Esophagus muscularis mucosa (tissue), 4 donors: ENCODE measurements at places on chromosomes 12 and 14. TPM values are rescaled to one million over a fixed set of nuclear protein-coding genes. Genes with fewer than 3 reads are reported as not detected.

GRCh38 chr12:29187756-29188155 lies 38.7 kb downstream of the FAR2 start:
- no peaks in the 10 kb centered on the region for H3K36me3 ChIP-seq
- no peak overlapping the region for H3K4me3 ChIP-seq
- DNase-seq = no peak
- no peaks in the 10 kb centered on the region for H3K4me1 ChIP-seq
- H3K27me3 ChIP-seq = no peaks in the 10 kb centered on the region

DNA sequence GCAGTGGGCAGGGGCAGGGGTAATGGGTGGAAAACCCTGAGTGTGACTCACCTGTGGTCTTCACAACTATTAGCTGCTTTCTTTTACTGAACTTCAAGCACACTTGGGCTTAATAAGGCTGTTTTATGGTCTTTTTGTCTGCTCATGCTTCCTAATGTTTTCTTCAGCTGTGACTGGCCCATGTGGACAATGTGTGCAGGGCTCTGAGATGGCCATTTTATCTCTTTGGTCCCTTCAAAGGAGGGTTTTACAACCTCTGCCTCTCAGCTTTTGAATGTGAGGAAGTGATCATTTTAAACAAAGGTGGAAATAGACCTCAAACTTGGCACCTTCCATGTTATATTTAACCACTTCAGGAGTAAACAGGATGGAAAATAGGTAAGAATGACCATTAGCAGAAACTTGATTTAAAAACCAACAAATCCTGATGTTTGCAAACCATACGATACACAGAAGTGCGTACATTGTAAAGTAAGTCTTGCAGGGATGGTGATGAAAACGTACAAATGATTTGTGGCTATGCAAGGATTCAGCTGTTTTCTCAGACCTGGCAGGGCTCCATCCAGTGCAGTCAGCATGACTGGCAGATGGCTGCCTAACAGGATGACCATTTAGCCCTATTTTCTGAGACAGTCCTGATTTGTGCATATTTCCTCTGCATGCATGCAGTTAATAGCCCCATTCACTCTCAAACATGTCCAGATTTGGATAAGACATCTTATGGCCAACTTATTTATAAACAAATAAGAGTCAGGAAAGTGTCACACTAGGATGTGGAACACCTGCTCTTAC lies 103.2 kb downstream of the SLC38A4 start:
- DNase-seq = no peak
- H3K27me3 ChIP-seq = no peaks in the 10 kb centered on the region
- no peaks in the 10 kb centered on the region for H3K36me3 ChIP-seq
- H3K27ac ChIP-seq = no peak overlapping the region

DNA sequence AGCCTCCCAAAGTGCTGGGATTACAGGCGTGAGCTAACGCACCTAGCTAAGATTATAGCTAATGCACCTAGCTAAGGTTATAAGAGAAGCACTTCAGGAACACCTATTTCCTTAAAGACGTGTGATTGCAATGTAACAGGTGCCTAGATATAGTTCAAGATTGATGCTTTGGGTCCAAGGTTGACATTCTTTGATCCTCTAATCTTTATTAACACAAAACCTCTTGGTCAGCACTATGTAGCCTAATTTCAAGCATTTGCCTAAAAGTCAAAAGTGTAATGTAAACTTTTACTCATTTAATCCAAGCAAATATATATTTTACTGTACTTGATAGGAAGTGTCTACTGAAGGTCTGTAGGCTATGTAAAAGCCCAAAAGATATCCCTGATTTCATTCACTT lies 36.5 kb downstream of the SCFD1 start:
- H3K36me3 ChIP-seq = peaks cover 57% of the 10 kb centered on the region
- no peaks in the 10 kb centered on the region for H3K4me1 ChIP-seq
- H3K27me3 ChIP-seq = no peaks in the 10 kb centered on the region
- H3K27ac ChIP-seq = no peak overlapping the region
- no peak overlapping the region for H3K4me3 ChIP-seq

DNA sequence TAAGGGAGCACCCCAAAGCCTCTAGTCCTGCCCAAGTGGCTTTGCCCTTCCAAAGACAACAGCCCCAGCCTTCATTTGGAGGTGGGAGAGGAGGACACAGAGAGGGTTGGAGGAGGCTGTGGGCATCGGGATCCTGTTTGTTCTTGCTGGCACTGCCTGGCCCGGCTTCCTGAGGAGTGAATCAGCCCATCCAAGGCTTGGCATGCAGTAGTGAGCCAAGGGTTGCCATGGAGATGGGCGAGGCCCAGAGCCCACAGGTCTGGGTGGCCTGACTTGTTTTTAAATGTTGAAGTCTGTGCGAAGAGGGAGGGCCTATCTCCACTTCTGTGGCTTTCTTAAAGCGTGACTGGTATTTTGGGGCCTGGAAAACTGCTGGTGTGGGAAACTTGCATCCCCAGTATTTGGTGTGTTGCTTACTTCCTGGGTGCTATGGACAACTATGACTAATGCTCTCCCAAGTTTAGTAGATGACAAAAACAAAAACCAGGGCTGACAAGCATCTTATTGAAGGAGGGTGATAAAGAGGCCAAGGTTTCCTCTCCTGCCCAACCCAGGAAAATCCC lies 15.8 kb downstream of the CD9 start:
- H3K27ac ChIP-seq = peak overlapping the region; percentile 94
- peak overlapping the region; percentile 24 for H3K4me3 ChIP-seq
- DNase-seq = no peak
- peaks cover 100% of the 10 kb centered on the region for H3K4me1 ChIP-seq
- peaks cover 32% of the 10 kb centered on the region for H3K36me3 ChIP-seq

DNA sequence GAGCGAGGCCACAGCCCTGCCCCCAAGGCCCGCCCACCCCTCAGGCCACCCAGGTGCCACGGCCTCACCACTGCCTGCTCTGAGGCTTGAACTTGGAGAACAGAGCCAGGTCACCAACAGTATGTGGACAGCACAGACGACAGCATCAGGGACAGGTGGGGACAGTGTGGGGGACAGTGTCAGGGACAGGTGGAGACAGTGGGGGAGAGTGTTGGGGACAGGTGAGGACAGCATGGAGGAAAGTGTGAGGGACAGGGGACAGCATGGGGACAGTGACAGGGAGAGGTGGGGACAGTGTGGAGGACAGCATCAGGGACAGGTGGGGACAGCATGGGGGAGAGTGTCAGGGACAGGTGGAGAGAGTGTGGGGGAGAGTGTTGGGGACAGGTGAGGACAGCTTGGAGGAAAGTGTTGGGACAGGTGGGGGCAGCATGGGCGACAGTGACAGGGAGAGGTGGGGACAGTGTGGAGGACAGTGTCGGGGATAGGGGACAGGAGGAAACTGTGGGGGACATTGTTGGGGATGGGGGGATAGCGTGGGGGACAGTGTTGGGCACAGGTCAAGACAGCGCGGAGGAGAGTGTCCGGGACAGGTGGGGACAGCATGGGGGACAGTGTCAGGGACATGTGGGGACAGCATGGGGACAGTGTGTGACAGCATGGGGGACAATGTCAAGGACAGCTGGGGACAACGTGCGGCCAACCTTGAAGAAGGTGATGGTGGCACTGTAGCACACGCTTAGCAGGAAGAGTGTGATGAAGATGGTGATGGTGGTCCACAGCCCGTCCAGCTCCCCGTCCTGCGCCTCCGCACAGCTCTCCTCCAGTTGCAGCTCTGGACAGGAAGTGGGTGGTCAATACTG lies 114.9 kb downstream of the TMEM121 start:
- no peaks in the 10 kb centered on the region for H3K4me1 ChIP-seq
- no peak overlapping the region for H3K27ac ChIP-seq
- H3K36me3 ChIP-seq = no peaks in the 10 kb centered on the region
- no peak overlapping the region for H3K4me3 ChIP-seq

GRCh38 chr14:60331201-60332045 lies 82.4 kb downstream of the PPM1A start:
- no peak overlapping the region for H3K27ac ChIP-seq
- no peaks in the 10 kb centered on the region for H3K27me3 ChIP-seq
- no peaks in the 10 kb centered on the region for H3K36me3 ChIP-seq
- no peak for DNase-seq
- peak overlapping the region; percentile 41 for H3K4me3 ChIP-seq
- peaks cover 25% of the 10 kb centered on the region for H3K4me1 ChIP-seq

DNA sequence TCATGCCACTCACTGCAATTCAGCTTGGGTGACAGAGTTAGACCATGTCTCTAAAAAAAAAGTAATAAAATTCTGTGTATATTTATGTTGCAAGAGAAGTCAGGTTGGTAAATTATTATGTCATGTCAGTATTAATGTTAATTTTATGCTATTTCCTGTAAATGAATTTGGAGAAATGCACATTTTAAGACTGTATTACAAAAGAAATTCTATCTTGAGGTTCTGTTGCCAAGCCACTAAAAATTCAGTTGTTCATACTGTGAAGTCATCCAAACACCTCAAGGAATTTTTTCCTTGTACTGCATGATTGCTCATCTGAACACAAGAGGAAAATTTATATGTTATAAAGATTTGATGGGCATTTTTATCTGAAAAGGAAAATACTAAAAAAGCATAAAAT lies 23.3 kb upstream of the HMGA2 start:
- no peak overlapping the region for H3K4me3 ChIP-seq
- no peak for DNase-seq
- H3K36me3 ChIP-seq = no peaks in the 10 kb centered on the region
- no peaks in the 10 kb centered on the region for H3K4me1 ChIP-seq
- H3K27ac ChIP-seq = no peak overlapping the region
- no peaks in the 10 kb centered on the region for H3K27me3 ChIP-seq

GRCh38 chr12:77679686-77680085 lies 151.0 kb upstream of the NAV3 start:
- no peak overlapping the region for H3K27ac ChIP-seq
- DNase-seq = no peak
- no peaks in the 10 kb centered on the region for H3K27me3 ChIP-seq
- no peak overlapping the region for H3K4me3 ChIP-seq

GRCh38 chr14:54502602-54503001 lies 7.1 kb upstream of the CGRRF1 start:
- no peak overlapping the region for H3K27ac ChIP-seq
- H3K4me3 ChIP-seq = no peak overlapping the region
- no peaks in the 10 kb centered on the region for H3K27me3 ChIP-seq

GRCh38 chr12:105713606-105714305 lies 383.3 kb downstream of the C12orf75 start:
- H3K4me1 ChIP-seq = no peaks in the 10 kb centered on the region
- H3K36me3 ChIP-seq = no peaks in the 10 kb centered on the region
- DNase-seq = no peak

GRCh38 chr12:60308366-60308991 lies 712.6 kb downstream of the SLC16A7 start:
- H3K27ac ChIP-seq = no peak overlapping the region
- no peak overlapping the region for H3K4me3 ChIP-seq
- no peaks in the 10 kb centered on the region for H3K4me1 ChIP-seq
- no peaks in the 10 kb centered on the region for H3K36me3 ChIP-seq

GRCh38 chr14:61752626-61753025 lies 9.6 kb upstream of the SNAPC1 start:
- no peaks in the 10 kb centered on the region for H3K27me3 ChIP-seq
- H3K36me3 ChIP-seq = no peaks in the 10 kb centered on the region
- peaks cover 13% of the 10 kb centered on the region for H3K4me1 ChIP-seq
- no peak for DNase-seq

DNA sequence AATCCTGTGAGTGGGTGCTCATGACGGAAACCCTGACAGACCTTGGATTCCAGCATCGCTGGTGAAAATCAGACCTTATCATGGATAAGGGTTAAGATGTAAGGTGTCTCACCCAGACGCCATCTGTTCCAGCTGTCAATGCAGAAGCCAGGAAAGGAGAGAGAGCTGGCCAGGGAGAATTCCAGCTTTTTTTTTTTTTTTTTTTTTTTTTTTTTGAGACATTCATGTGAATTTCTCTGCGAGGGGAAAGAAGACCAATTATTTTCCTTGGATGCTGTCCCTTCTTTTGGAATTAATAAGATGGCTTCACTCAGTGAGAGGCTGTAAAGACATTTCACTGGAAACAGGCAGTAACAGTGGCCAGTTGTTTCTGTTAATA lies 1.8 kb downstream of the TRAF3 start:
- no peak for DNase-seq
- no peaks in the 10 kb centered on the region for H3K27me3 ChIP-seq
- H3K4me1 ChIP-seq = peaks cover 11% of the 10 kb centered on the region
- H3K36me3 ChIP-seq = no peaks in the 10 kb centered on the region
- H3K4me3 ChIP-seq = peak overlapping the region; percentile 93
- no peak overlapping the region for H3K27ac ChIP-seq

DNA sequence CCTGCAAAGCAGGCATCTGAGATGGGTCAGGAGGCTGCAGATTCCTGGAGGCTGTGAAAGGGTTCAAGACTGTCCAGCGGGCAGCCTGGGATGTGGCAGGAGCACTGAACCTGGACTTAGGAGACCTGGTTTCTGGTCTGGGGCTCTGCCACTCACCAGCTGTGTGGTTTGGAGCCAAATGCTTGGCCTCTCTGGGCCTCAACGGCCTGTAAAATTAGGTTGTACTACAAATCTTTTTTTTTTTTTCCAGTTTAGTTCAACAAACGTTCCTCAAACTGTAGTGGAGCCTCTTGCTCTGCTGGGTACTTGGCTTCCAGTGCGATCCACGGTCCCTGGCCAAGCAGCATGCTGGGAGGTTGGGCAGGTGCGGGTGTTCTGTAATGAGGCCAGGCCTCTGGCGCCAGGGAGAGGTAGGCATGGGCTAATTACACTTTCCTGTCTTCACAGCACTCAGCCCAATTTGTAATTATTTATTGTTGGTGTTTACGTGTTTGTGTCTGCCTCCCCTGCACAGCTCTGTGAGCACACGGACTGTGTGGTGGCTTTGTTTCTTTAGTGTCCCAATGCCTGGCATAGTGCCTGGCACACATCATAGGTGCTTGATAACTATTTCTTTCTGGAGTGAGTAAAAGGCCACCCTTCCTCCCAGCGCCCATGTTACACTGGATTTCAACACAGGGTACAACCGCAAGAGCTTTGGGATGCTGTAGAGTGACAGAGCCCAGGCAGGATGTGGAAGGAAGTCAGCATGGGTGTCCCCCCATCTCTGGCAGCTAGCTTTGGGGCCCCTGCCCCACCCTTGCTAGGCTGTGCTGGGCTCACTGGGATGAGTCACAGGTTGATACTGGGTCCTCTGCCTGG lies 5.8 kb upstream of the KRT80 start:
- peaks cover 51% of the 10 kb centered on the region for H3K4me1 ChIP-seq
- H3K27ac ChIP-seq = no peak overlapping the region
- no peak overlapping the region for H3K4me3 ChIP-seq
- no peak for DNase-seq
- H3K27me3 ChIP-seq = no peaks in the 10 kb centered on the region

GRCh38 chr12:34358198-34358597 lies 335.9 kb downstream of the ALG10 start:
- H3K27ac ChIP-seq = no peak overlapping the region
- DNase-seq = no peak
- H3K36me3 ChIP-seq = no peaks in the 10 kb centered on the region
- H3K4me3 ChIP-seq = no peak overlapping the region
- no peaks in the 10 kb centered on the region for H3K4me1 ChIP-seq

- H3K4me1 ChIP-seq = no peaks in the 10 kb centered on the region
- H3K36me3 ChIP-seq = no peaks in the 10 kb centered on the region
- H3K27ac ChIP-seq = no peak overlapping the region
- no peak overlapping the region for H3K4me3 ChIP-seq
- no peak for DNase-seq
Observed at GRCh38 chr12:11905534-11905933, 165.2 kb upstream of the BCL2L14 start.

NRIP2 gene
- total RNA-seq = 4.0 TPM

ADAM21 gene
- total RNA-seq = not detected

RPL10L gene
- total RNA-seq = not detected

HPD gene
- 0.65 TPM for total RNA-seq

TSPAN19 gene
- total RNA-seq = not detected

ALKBH1 gene
- total RNA-seq = 13.3 TPM

RIPK3 gene
- 6.3 TPM for total RNA-seq

C12orf56 gene
- not detected for total RNA-seq
